ENCODE measurements at places on chromosomes 4 and X.

GRCh38 chrX:105610411-105610810 lies 211.9 kb upstream of the NRK start:
- no peak for DNase-seq

DNA sequence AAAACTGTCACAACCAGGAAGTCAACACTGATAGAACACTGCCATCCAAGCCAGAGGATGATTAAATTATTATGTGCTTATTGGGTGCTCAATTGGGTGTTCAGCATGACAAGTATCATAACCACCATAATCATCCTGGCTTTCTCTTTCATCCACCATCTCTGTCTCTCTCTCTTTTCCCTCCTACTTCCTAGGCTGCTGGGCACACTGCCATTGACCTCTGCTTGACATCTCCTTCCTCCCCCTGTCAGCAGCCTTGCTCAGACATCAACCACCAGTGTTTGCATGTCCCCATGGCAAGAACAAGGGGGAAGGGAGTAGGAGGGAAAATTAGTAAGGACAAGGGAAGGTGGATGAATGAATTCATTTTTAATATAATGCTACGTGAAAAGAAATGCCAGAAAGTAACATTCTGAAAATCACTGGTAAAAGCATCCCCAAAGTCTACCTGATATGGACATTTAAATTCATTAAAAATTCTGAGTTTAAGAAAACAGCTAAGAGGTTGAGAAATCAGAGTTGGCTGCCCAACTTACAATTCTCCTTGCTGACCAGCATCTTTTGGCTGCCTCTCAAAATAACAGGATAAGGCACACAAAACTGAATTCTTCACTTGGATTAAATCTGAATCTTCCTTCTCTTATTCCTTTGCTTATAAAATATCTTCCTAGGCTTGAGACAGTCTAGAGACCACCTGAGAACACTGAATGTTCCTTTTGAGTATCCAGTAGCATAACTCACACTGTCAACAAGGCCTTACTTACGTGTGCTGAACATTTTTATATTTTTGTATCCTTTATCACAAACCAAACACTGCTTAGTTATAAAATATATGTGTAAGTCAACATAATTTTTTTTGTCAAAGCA lies 48.5 kb downstream of the SNCA start:
- no peak for DNase-seq

GRCh38 chr4:26402458-26402857 lies 81.6 kb downstream of the RBPJ start:
- no peak for DNase-seq

DNA sequence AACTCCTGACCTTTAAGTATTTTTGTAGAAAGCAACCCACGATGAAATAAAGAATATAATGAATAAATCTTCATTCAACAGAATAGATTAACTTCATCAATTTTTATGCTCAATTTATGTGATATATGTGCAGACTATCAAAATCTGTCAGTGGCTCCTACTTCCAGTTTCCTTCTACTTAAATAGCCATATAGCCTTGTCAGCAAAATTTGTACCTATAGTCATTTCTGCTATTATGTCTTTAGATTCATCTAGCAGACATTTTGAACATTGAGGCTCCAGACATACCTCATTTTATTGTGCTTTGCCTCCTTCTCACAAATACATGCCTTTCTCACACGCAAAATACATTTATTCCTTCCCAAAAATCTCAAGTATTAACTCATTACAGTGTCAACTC lies 971.7 kb downstream of the FAM133A start:
- no peak for DNase-seq

DNA sequence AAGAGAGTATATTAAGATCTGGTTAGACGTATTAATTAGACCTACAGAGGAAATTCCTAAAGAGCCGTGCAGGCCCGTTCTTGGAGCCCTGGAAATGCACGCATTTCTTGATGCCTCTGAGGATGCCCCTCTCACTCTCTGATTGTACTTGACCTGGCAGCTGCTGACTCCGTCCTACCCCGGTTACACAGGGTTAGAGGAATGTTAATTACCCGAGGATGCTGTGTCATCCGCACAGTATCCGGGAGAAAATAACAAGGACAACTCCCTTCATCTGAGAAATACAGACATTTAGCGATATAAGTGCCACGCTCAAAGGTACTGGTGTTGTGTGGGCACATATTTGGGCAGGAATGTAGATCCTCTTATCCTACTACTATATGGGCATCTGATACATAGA lies 404.6 kb upstream of the FAT1 start:
- no peak for DNase-seq

- DNase-seq = no peak
Measured at GRCh38 chr4:154015578-154015977, 226.7 kb upstream of the SFRP2 start.

DNA sequence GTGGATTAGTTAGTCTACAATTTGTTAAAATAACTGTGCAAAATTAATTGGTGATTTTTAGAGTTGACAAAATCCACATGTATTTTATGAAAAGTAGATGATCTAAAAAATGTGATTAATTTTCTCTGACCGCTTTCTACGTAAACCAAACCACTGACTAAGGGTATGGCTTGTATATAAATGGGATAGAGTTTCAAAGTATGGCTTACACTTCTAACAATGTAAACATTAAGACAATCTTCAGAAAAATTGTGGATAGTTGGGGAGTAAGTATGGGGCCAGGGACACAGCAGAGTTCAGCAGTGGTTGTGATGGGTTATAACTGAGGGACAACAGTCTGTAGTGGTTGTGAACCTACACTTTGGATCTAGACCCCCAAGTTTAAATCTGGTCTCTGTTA lies 39.8 kb downstream of the GABRA4 start:
- DNase-seq = no peak

GRCh38 chrX:69021141-69021960 lies 143.9 kb downstream of the PJA1 start:
- no peak for DNase-seq

DNA sequence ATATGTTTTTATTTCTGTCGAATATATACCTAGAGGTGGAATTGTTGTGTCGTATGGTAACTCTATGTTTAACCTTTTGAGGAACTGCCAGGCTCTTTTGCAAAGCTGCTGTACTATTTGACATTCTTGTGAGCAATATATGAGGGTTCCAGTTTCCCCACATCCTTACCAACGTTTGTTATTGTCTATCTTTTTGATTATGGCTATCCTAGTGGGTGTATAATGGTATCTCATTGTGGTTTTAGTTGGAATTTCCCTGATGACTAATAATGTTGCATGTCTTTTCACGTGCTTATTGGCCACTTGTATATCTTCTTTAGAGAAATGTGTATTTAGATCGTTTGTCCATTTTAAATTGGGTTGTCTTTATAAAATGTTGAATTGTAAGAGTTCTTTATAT lies 24.5 kb downstream of the REPS2 start:
- no peak for DNase-seq

DNA sequence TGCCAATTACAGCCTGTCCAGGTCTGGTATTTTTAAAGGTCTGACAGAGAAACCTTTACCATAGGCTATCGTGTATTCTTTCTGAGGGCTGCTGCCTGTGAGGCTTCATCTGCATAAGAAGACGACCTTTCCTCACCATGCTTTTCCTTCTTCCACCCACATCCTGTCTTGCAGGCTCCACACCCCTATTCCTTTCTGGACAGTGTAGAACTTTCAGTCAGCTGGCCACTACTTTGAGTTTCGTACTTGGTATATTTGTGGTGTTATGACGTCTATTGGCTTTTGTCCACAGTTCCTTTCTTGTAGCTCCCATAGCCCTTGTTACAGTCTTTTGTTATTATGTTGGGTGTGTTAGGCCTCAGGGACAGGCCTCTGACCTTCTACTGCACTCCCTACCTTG lies 311.4 kb downstream of the RAPGEF2 start:
- DNase-seq = no peak

DNA sequence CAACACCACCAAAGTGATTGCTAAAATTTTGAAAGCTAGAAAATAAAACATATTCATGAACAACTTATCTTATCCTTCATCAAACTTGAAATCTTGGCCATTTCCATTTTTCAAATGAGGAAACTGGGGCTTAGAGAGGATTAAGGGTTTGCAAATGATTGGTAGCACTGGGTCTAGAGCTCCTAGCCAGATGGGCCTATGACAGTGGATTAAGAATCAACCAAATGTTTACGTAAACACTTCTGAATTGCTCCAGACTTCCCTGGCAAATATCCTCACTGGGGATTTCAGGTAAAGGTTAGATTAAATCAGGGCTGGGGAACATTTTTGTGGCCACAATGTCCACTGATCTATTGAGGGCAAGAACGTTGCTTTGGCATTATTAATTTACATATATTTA lies 241.2 kb downstream of the ANK2 start:
- no peak for DNase-seq

DNA sequence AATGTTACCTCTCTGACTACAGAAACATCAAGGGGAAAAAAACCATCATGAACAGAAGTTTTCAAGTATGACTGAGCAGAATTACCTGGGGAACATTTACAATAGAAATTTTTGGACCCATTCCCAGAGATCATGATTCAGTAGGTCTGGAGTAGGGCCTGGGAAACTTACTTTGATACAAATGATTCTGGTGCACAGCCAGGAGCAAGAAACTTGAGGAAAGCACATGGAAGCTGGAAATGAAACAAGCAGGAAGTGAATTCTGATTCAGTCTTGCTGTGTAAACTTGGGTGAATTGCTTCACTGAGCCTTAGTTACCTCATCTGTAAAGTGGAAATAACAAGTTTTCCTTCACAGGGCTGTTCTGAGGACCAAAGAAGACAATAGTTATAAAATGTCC lies 192.5 kb upstream of the TAPT1 start:
- no peak for DNase-seq

DNA sequence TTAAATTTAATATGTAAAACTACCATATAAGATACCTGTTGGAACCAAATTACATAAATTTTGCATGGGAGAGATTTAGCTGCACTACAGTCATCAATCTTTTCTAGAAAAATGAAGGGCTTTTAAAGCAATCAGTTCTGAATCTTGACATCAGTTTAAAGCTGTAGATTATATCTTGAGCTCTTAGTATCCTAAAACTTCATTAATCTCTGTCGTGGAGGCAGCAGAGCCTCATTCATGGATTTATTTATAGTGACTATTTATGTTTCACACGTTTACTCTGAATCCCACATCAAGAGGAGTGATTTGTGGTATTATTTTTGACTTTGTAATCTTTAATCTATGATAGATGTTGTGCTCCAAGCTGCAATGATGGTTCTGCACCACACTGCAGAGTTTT lies 175.9 kb downstream of the PDGFC start:
- DNase-seq = no peak

DNA sequence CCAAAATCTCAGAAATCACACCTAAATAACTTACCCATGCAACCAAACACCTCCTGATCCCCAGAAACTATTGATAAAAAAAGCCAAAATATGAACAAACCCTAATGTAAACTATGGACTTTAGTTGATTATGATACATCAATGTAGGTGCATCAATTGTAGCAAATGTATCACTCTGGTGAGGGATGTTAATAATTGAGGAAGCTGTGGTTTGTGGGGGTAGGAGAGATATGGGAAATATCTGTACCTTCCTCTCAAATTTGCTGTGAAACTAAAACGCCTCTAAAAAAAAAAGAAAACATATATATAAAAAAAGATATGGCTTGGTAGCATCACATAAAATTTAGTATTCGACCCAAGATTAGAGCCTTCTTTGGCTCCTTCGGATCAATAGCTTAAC lies 144.3 kb upstream of the CPEB2 start:
- no peak for DNase-seq

GRCh38 chrX:40143001-40143400 lies 45.2 kb upstream of the BCOR start:
- DNase-seq = no peak

- DNase-seq = no peak
Measured at GRCh38 chrX:52265713-52266112, 81.0 kb downstream of the MAGED4 start.

DNA sequence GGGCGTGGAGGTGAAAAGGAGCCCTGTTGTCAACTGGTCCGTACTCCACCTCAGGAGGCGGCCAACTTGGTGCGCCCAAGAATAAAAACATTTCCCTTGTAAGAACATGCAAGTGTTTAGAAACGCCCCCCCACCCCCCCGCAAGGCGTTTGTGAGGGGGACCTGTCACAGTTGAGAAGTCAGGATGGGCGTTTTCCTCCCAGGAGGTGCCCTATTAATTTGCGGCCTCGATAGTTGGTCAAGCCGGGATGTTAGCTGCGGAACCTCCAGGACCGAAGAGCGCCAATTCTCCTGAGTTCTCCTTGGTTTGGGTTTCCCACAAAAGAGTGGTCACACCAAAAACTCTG lies 651 bp upstream of the SAP30 start:
- DNase-seq = no peak

DNA sequence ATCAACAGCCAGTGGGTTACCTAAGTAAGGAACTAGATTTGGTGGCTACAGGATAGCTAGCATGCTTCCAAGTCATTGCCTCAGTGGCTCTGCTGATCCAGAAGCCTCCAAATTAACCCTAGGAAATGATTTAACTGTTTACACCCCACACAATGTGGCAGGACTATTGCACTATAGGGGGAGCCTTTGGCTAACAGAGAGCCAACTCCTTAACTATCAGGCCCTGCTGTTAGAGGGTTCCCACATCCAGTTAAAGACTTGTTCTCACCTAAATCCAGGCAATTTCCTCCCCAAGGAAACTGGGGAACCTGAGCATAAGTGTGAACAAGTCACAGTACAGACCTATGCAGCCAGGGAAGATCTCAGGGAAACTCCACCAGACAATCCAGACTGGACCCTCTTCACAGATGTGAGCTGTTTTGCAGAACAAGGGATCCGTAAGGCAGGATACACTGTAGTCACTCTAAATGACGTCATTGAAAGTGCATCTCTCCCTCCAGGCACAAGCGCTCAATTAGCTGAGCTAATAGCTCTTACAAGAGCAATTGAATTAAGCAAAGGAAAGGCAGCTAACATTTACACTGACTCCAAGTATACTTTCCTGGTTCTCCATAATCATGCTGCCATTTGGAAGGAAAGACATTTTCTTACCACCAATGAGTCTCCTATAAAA lies 185.3 kb upstream of the SPOCK3 start:
- DNase-seq = no peak

- DNase-seq = peak; percentile 44
Measured at GRCh38 chr4:139764182-139764581, 98.6 kb downstream of the MGST2 start.

DNA sequence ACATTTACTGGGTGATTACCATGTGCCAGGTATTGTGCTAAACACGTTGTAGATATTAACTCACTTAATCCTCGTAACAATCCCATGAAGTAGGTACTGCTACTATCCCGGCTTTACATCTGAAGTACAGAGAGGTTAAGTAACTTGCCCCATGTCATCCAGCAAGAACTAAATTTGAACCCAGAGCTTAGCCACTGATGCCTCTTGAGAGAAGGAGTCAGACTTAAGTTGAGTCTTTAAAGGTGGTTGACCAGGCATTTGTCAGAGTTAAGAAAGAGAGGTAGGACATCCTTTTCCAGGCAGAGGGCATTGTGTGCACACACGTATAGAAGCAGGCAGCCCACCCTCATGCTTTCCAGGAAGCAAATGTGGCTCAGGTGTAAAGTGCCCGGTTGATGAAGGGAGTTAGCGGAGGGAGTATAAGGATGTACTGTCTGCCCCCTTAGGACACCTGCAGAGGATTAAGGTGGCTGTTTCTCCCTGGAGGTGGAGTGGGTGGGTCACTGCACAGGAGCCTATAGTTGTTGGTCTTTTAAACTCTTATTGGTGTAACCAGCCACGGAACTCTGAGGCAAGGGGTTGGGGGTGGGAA lies 335 bp upstream of the CD38 start:
- no peak for DNase-seq

All from cerebellar nuclear complex (tissue), 1 donor.